ENCODE measurements at places on chromosomes 12 and 14.

DNA sequence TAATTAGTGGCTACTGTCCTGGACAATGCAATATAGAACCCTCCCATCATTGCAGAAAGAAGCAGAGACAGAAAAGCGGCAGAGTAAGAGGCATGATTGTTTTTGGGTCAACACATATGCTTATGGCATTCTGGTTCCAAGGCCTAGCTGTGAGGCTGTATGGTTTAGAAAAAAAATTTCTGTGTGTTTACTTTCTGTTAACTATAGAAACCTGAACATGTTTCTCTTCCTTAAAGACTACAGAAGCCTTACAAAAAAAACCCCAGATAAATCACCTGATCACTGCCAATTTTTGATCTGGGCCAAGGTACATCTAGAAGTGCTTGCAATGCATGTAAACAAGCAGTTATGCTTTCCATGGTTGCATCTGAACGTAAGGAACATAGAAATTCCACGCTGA lies 100.0 kb upstream of the HECTD1 start:
- no peak for DNase-seq

GRCh38 chr12:78308701-78309100 lies 478.0 kb downstream of the NAV3 start:
- no peak for DNase-seq

- DNase-seq, result no peak
These were observed 26.3 kb downstream of the KRT18 start for GRCh38 chr12:52975204-52975603.

DNA sequence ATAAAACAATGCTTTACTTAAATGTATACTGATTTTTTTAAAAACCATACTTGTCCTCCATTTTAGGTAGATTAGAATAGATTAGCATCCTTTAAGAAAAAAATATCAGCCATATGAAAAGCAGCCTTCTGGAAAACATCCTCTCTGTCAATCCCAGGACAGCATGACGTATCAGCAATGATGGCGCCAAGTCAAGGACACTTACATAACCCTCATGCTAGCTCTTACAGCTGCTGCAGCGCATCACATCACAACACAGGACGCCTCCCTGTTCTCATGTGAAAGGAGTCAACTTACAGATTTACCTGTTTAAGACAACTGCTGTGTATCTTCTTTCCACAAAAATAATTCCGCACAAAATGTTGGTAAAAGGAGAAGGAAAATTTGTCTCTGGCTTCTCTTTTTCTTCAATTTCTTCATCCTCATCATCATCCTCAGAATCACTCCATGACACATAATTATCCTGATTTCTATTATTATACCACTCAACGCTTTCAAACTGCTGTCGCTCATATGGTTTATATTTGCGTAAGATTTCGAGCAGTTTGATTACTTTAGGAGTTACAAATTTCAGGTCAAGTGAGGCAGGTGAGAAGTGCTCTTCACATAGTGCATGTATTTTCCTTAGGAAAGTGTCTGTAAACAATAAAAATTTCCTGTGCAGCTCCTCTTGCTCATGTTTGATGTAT lies 33.3 kb downstream of the DICER1 start:
- no peak for DNase-seq

DNA sequence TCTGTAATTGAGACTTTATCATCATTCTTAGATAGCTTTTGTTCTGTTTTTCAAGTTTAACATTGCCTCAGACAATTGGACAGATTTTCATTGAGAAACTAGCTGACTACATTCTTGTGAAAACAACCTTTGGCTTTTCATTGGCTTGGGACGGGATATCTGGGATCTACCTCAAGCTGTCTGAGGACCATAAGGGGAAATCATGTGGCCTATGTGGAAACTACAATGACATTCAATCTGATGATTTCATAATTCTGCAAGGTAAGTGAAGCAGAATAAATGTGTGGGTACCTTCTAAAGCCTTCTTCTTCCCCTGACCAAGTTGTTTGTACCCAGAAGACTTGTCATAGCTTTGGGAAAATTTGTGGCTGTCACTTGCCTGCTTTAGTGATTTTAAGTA lies 133.5 kb downstream of the OTOGL start:
- no peak for DNase-seq

Data from heart left ventricle (tissue), 16 donors.